ENCODE measurements at places on chromosomes 7 and 10. TPM values are rescaled to one million over a fixed set of nuclear protein-coding genes. Genes with fewer than 3 reads are reported as not detected.

GRCh38 chr10:33336582-33337325 lies 2.3 kb upstream of the NRP1 start:
- no peak for DNase-seq

DNA sequence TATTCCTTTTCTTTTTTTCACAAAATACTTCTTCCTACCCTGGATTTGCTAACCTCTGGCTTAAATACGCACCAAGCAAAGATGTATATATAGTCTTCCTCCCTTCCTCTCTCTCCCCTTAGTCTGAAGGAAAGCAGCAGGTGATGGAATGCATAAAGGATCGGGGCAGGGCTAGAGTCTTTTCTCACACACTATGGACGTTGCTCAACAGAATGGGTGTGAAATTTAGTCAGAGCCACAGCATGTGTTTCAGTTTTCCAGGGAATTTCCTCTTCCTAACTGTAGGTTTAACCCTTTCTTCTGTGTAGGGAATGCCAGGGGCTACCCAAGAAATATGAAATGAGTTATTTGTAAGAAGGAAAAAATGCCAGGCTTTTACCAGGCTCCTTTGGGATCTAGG lies 71.4 kb upstream of the NFKB2 start:
- DNase-seq: no peak

DNA sequence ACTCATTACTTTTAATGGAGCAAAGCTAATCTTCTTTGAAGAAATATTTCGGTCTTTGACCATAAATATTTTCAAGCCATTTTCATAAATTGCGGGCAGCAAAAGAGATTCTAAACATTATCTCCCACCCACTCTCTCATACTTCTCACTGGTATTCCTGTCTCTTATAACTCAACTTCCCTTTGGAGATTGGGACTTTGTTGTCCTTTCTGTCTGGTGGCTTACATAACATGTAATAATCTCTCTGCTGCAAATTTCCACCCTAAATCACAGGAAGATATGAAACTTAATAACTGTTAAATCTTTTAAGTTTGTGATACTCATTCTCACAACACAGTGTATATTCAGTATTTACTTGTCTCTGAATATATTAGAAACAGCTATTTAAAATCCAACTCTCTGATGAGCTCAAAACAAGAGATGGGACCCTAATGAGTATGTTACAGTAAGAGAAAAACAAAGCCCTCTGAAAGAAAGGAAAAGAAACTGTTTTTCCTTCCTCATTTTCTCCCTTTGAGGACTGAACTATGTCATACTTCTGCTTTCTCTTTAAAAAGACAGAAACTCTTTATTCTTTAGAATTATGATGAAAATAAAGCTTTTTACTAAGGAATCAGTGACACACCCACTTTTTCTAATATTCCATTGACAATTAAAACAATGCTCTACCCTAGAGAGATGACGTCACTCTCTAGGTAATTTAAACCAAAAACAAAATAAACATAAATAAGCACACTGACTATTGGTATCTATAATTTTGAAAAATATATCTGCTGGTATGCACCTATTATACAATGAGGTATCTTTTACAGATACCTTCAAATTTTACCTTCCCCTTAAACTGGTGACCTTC lies 14.7 kb downstream of the CALCR start:
- DNase-seq: no peak

DNA sequence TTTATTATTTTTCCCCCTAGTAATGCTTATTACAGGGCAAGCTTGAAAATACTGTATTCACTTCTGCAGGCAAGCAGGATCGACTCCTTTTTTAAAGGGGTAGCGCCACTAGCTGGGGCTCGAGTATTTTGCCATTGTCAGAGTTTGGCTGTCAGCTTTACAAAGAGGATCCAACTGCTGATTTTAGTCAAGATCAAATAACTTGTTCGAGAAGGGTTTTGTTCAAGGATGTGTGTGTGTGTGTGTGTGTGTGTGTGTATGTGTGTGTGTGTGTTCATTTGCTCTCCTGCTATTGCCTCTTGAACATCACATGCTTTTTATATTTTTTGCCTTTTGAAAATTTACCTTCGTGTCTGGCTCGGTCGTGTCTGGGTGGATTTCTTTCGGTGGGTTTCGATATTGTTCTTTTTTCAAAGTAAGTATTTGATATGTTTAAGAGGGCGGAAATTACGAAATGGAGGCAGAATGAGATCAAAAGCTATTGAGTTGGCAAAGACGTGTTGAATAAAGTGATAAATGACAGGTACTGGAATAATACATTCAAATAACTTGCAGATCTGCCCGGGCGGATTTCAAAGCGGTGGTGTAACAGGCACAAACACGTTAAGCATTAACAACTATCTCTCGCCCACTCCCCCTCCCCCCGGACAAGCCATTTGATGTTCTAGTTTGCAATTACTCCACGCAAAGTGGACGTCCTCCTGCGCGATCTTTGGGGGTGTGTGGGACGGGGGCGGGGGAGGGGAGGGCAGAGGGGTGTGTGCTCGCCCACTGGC lies 1.1 kb downstream of the ARID5B start:
- peak; percentile 90 for DNase-seq

DNA sequence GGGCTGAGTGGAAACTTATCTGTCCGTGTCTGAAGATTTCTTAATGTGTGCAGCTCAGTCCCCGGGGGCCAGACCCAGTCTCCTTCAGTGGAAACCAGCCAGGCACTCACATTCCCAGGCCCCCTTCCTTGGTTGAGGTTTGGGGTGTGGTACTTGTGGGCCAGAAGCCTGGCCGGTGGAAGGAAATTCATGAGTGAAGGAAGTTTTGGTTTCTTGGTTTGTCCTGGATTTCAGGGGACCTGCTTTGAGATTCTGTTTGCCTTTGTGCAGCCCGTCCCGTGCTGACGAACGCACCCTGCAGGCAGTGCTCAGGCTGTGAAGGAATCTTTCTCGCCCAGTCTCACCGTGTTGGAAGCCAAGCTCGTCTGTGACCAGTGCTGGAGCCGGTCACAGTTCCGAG lies 2.9 kb downstream of the INPP5A start:
- no peak for DNase-seq

DNA sequence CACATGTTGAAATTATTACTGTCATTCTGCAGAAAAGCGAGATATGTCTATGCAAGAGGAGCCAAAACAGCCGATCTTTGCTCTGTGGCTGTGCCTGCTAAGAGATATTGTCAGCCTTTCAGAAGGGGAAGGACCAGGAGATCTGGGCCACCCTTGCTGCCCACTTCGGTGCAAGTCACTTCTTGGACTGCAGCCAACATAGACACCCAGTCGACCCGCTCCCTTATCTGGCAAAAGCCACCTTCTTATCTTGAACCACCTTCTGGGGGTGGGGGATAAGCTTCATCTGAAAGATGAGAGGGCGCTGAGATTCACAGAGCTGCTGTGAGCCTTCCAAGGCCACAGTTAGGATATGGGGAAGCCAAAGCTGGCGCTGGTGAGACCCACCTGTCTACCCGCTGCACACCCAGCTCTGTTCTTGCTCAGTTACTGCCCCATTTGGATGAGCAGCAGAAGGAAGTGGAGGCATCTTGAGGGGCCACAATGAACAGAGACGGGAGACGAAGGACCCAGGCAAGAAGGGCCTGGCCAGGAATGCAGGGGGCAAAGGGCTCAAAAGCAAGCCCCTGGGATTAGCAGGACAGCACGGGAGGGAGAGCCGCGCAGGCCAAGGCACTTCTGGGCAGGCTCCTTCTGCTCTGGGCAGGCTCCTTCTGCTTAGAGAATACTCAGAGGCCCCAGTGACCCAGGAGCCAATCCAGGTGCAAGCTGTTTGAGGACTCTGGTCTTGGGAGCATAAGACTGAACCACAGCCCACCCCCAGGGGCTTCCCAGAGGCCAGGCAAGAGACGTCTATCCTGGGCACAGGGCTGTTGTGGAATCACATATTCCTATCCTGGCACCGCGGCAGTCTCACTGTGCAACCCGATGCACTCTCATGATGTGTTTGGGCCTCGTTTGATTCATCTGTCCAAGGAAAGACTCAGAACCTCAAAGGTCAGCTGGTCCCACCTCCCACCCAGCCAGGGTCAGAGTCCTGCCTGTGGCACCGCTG lies 38.4 kb upstream of the NPFFR1 start:
- DNase-seq: no peak

DNA sequence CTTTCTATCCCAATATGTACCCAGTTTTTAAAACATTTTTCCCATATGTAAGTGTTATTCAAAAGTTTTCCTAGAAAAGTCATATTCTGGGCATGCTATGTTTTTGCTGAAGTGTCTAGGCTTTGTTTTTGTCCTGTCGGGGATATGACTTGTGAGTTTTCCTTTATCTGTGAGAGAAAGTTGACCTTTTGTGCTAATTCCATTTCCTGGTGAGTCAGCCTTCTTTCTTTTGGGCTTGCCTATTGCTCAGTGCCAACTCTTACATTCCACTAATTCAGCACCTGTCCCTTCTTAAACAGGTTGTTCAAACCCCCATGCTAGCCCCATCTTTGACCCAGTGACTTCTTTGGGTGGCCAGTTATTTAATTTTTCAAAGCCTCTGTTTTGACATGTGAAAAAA lies 146.2 kb downstream of the AHR start:
- DNase-seq: no peak

DNA sequence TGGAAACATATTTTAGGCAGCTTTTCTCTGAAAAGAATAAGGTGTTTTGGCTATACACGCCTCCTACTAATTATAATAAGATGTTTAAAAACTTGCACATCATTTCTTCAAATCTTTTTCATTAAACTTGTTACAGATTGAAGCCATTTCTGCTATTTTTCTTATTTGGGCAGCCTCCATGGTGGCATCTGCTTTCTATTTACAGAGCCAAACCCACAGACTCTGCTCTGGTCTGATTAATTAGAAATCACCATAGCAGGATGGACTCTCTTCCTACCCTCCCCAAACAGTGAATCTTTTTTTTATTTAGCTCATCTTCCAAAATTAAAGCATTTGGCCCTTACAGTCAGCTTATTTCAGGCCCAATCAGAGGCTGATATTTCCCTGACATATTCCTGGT lies 85.7 kb upstream of the AOAH start:
- DNase-seq: no peak

DNA sequence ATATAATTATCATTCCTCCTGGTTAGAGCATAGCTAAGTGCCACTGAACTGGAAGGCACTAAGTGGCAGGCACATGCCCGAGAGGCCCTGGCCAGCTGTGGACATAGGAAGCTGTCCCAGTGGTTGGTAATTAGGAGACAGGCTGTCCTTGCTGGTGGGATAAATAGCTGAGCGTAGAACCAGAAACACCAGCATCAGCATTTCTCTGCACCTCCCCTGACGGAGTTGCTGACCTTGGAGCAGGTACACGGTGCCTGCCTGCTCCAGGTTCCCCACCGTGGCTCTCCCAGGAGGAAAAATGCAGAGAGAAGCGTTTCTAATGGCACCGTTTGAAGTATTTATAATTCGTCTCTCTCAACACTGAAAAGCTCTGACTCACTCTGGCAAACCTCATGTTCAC lies 5.6 kb upstream of the ABLIM1 start:
- DNase-seq: no peak

Gene STEAP2
- total RNA-seq: not detected

Gene OPALIN
- total RNA-seq: not detected
